ENCODE measurements at places on chromosomes 13 and 19.

GRCh38 chr13:50124536-50125303 is 109.5 kb downstream of the KCNRG start:
- no peak for DNase-seq

GRCh38 chr13:95156208-95156607 is 145.0 kb downstream of the ABCC4 start:
- no peak for DNase-seq

DNA sequence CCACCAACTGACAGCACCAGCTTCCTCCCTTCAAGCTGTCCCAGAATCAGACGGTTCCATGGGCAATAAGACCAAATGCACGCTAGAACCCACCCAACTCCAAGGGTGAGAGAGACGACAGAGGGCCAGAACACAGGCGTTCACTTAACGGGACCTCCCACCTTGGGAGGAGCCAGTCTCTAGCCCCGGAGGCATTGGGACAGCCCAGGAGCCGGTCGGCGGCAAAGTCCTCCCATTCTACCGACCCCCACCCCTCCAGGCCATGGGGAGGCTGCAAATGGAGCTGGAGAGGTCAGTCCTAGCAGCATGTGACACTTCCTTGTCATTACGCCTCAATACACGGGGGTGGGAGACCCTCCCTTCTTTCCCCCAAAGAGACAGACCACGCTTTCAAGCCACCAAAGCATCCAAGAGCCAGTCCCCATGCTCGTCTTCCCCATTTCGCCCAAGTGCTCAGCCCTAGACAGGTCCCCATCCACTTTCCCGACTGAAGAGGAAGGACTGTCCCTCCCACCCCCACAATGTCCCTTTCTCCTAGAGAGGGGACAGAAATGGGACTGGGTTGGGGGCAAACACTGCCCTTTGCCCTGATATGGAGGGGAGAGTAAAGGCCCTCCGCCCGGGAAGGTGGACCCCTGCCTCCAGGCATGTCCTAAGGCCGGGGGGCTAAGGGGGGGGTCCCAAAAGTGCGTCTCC is 964 bp downstream of the KHSRP start:
- DNase-seq: no peak

- DNase-seq: no peak
Observed at GRCh38 chr13:109755997-109756396, 30.4 kb downstream of the IRS2 start.

DNA sequence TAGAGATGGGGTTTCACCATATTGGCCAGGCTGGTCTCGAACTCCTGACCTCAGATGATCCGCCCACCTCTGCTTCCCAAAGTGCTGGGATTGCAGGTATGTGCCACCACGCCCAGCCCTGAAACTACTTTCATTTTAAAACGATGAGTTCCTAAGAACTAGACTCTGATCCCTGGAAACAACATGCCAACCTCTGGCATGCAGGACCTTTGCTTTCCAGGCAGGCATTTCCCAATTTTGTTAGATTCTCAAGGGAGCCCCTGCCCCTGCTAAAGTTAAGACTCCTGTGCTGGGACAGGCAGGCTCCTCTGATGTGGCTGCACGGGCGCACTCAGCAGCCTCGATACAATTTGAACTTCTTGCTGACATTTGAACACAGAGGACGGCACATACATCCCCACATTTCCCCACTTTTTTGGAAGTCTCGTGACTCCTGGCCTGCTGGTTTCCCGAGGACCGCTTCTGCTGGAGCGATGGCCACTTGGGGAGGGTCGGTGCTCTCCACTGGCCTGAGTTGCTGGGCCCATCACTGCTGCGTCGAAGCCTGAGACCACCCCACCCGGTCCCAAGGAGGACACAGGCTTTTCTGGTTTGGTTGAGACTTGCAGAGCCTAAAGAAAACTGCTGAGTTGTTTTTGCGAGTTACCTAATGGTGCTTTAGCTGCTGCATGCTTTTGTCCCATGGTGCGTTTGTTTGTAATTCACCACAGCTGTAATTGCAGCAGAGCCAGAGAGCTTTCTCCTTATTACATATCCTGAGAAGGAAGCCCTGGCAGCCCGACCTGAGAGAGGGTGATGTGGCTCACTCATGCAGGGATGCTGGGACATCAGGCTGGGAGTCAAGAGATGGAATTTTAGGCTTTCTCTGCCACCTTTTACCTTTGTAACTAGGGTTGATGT is 8.2 kb downstream of the ATP11A start:
- no peak for DNase-seq

- peak; percentile 46 for DNase-seq
Observed at GRCh38 chr19:16771618-16772017, 52.0 kb downstream of the NWD1 start.

DNA sequence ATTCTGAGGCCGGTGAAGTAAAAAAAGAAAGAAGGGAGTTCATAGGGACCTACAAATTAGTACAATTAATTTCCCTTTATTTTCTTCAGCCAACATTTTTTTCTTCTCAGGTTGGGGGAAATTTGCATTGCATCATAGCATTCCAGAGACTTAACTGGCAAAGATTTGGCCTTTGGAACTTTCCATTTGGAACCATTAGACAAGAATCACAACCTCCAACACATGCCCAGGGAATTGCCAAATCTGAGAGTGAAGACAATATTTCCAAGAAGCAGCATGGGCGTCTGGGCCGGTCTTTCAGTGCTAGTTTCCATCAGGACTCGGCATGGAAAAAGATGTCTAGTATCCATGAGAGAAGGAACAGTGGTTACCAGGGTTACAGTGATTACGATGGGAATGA is 6.4 kb upstream of the ERCC5 start:
- DNase-seq: no peak

- no peak for DNase-seq
Observed at GRCh38 chr13:93547886-93548285, 321.3 kb downstream of the GPC6 start.

DNA sequence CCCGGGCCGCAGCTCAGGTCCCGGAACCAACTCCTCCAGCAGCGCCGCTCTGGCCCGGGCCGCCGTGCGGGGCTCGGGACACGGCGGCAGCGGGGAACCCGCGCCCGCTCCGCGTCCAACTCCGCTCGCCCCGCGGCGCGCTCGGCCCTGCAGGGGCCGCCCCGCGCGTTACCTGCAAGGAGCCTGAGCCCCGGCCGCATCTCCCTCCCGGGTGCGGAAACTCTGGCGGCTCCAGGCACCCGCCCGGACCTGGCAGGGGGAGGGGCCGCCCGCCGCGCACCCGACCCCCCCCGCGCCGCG is at the start of gene TMTC4:
Gene TMTC4, minus strand, starts transcription at position 224 of the 300 bp plus-strand sequence. CDS start 4,433 bp downstream, outside the sequence.
- DNase-seq: no peak

GRCh38 chr13:100156788-100157187 is 67.9 kb downstream of the PCCA start:
- no peak for DNase-seq

DNA sequence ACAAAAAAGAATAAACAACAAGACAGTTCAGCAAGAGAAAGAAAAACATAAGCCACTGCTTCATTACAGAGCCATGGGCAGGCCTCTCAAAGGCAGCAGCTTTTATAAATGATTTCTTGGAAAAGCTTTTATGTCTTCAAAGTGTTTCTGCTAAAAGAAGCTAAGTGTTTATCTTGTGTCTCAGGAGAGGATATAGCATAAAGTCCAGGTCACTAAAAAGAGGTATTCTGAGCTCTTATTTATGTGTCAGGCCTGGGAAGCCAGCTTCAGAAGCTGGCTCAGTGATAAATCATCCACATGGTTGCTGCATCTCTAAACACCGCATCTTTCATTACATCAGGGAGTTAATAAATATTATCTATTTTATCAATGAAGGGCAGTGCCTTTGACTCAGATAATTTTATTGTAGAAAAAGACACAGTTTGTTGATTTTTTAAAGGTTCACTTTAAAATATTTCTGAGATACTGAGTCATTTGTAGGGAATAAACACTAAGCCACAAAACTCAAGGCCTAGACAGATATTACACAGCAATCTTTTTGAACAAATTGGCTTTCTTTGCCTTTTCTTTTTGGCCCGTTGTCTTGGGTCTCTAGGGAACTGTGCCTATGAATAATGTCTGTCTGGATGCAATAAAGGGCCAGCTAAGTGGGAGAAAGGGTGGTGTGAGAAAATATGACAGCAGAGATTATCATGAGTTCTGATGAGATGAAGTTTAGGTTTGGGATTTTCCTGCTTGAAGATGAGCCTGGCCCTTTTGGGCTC is 1086.6 kb downstream of the UQCRFS1 start:
- DNase-seq: no peak

- no peak for DNase-seq
Observed at GRCh38 chr13:23915308-23915707, 18.0 kb upstream of the C1QTNF9B start.

DNA sequence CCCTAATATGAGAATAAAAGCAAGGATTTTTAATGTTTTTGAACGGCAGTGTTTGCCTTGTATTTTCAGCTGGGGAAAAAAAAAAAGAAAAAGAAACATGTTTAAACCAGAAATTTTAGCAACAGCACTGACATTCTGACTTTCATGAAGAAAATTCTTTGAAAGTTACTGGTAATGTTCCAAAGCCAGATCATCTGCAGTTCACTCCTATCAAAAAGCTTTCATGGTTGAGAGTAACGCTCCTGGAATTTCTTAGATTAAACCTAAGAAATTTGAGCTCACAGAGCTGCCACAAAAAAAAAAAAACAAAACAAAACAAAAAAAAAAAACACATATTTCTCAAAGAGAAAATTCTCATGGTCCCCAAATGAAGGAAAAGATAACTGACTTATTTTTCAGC is 1106.7 kb downstream of the EFNB2 start:
- no peak for DNase-seq

GRCh38 chr19:4908360-4908759 is 941 bp upstream of the UHRF1 start:
- DNase-seq: no peak

- no peak for DNase-seq
Observed at GRCh38 chr13:98222081-98222554, 45.0 kb upstream of the RNF113B start.

GRCh38 chr13:100584896-100585295 is 3.7 kb downstream of the GGACT start:
- DNase-seq: no peak

GRCh38 chr13:31950111-31950815 is 81.3 kb upstream of the FRY start:
- DNase-seq: no peak

DNA sequence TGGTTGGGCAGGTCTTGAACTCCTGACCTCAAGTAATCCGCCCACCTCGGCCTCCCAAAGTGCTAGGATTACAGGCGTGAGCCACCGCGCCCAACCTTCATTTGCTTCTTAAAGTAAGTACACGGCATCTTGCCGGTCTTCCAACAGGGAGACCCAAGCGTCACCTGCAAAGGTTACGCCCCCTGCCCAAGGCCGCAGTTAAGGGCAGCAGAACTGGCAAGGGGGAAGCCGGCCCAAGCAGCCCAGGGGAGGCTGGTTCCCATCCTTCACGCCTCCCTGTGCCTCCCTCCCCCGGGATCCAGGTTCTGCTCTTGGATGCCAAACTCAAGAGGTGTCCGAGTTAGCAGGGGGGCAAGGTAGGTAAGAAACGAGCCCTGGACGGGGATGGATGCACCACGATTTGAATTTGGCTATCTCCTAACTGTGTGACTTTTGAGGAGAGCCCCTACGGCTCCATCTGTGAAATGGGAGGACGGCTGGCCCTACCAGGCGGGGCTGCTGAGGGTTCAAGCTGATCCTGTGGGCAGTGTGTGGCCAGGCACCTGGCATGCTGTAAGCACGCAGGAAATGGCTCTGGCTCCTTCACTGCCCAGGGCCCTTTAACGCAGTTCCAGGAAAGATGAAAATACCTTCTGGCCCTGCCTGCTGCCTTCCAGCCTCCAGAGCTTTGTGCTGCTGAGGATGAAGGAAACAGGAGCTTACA is 9.0 kb downstream of the RFX1 start:
- no peak for DNase-seq

GRCh38 chr13:88623150-88623549 is 952.0 kb downstream of the SLITRK5 start:
- DNase-seq: no peak
